CD8-positive, alpha-beta T cell (primary cell): ENCODE measurements at places on chromosomes 5 and 9.
A peak's percentile ranks its signal among the peaks of the same experiment; 100 is the strongest.

DNA sequence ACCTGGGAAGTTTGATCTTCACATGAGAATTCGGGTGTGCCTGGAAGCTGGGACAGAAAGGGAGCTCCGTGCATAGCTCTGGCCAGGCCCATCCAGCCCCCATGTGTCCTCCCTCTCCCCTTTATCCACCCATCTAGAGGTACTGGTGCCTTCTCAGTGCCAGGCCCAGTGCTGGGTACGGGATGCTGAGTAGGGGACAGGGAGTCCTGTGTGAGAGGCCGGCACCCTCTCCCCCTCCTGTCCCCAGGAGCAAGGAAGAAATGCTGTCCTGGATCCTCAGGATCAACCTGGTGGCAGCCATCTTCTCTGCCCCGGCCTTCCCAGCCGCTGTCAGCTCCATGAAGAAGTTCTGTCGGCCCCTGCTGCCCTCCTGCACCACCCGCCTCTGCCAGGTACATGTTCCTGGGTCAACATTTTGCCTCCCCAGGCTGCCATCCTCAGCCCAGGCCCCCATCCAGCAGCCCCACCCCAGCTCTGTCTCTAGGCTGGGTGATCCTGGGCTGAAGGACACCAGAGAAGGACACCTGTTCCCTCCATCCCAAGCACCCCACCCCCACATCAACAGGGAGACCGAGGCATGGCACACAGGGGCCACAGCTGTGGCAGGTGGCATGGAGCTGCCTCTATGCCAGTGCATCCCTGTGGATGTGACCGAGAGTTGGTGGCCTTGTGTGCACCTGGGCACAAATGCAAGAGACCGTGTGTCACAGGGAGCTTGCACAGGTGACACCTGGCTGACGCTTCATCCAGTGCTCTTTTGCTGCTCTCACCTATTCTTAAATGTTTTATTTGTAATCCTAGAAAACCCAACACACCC lies 43.0 kb downstream of the PSD2 start:
- DNase-seq = no peak

DNA sequence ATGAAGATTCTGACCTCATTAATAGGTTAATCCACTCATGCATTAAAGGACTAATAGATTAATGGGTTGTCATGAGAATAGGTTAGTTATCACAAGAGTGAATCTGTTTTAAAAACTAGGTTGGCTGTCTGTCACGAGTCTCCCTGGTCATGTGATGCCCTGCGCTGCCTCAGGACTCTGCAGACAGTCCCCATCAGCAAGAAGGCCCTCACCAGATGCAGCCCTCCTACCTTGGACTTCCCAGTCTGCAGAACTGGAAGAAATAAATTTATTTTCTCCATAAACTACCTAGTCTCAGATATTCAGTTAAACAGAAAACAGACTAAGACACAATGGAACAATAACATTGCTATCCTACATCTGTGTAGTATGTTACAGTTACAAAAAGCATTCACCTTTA lies 227.4 kb downstream of the ASTN2 start:
- no peak for DNase-seq

DNA sequence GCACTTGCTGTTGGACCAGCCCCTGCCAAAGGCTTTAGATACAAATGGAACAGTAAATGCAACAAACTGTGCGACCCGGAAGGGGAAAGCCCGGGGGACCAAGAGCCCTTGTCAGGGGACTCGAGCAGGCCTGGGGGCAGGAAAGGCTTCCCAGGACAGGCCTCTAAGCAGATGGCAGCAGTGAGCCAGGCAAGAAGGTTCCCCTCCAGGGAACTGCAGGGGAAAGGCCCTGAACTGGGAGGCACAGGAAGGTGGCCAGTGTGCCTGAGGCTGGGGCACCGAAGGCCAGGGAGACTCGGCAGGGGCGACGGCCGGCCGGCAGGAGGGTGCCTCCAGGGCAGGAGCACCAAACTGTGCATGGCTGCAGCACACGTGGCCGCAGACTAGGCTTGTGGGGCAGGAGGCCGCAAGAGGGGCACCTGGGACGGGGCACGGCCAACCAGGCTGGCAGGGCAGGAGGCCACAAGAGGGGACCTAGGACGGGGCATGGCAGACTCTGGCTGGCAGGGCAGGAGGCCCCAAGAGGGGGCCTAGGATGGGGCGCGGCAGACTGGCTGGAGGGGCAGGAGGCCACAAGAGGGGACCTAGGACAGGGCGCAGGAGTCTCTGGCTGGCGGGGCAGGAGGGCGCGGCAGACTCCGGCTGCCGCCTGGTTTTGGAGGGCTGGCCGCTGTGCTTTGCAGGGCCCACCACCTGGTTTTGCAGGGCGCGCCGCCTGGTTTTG lies 10.0 kb downstream of the VAV2 start:
- no peak for DNase-seq

DNA sequence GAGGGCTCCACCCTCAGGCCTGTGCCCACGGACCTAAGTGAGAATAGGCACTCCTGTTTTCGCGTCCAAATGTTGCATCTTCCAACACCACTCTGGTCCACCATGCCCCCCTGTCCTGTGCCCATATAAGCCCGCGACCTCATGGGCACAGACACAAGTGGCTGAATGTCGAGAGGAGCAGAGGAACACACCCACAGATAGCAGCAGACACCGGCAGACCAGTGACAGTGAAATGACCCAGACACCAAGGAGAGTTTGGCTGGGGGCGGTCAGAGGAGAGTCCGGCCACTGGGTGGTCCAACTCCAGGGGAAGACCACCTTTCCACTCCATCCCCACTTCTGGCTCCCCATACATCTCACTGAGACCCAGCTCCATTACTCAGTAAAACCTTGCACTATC lies 161.4 kb upstream of the DAB2 start:
- DNase-seq = no peak

- DNase-seq = no peak
These were observed 14.3 kb downstream of the CEL start for GRCh38 chr9:133075925-133076630.

GRCh38 chr5:107799306-107799705 lies 128.6 kb upstream of the EFNA5 start:
- DNase-seq = no peak

DNA sequence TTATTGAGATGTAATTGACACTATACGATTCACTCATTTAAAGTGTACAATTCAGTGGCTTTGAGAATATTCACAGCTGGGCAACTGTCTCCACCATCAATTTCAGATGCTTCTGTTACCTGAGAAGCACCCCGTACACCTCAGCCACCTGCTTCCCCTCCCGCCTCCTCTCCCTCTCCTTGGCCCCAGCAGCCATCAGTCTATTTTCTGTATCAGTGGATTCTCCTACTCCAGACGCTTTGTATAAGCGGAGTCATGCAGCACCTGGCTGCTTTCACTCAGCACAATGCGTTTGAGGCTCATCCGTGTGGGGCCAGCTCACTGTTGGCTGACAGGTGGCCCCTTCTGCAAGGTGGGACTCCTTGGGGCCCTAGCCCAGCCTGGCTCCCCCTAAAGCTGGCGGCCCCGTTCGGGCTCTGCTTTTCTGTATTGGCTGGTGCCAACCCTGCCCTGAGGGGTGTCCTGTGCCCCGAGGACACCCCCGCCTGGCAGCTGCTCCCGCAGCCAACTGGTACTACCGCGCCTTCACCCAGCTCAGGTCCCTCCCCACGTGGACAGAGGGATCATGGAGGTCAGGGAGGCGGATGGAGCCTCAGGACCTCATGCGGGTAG lies 124.4 kb upstream of the COL5A1 start:
- DNase-seq = no peak

GRCh38 chr5:176527246-176528222 lies 9.7 kb downstream of the RNF44 start:
- DNase-seq = peak; percentile 64

GRCh38 chr5:79173626-79174025 lies 62.0 kb downstream of the BHMT start:
- DNase-seq = no peak

- no peak for DNase-seq
These were observed 680.7 kb downstream of the PRR16 start for GRCh38 chr5:121144764-121145163.

- no peak for DNase-seq
These were observed 126.5 kb upstream of the ABCA1 start for GRCh38 chr9:105054491-105054890.

DNA sequence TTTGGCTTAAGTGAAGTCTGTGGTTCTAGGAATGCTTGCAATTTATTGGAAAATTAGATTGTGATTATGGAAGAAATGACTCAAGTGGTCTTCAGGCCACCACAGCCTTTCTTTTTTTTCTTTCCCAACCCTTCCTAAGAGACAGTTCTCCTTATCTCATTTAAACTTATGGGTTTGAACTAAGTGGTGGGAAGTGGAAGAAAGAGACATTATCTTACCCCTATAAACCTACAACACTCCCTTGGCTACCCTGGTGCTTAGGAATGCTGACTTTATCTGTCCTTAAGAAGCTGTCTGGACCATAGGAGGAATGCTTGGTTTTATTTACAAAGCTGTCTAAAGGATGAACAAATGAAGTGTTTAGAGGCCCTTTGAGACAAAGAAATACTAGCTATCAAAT lies 5.1 kb upstream of the ERAP1 start:
- DNase-seq = no peak
